Pancreas (tissue), 10 donors: ENCODE measurements at places on chromosomes 6 and 20. TPM values are rescaled to one million over a fixed set of nuclear protein-coding genes. Genes with fewer than 3 reads are reported as not detected.
A peak's percentile ranks its signal among the peaks of the same experiment; 100 is the strongest.

TRIM15 gene
- 0.21 TPM for total RNA-seq

HMGCLL1 gene
- total RNA-seq, result 2.0 TPM

PCIF1 gene
- 17.3 TPM for total RNA-seq

DDRGK1 gene
- total RNA-seq, result 48.1 TPM

GPLD1 gene
- total RNA-seq, result 0.87 TPM

STMND1 gene
- 0.21 TPM for total RNA-seq

SLC17A4 gene
- 6.2 TPM for total RNA-seq

GTSF1L gene
- total RNA-seq, result not detected

TINAG gene
- total RNA-seq, result not detected

TBX18 gene
- total RNA-seq, result 0.34 TPM

TFAP2A gene
- total RNA-seq, result 0.14 TPM

ARMH2 gene
- total RNA-seq, result not detected

- peaks cover 8% of the 10 kb centered on the region for H3K4me1 ChIP-seq
- no peaks in the 10 kb centered on the region for H3K36me3 ChIP-seq
- no peak for DNase-seq
- H3K4me3 ChIP-seq, result no peak overlapping the region
- H3K27ac ChIP-seq, result no peak overlapping the region
Measured at GRCh38 chr20:44467289-44467883, 8.3 kb upstream of the TTPAL start.

- no peaks in the 10 kb centered on the region for H3K27me3 ChIP-seq
- H3K36me3 ChIP-seq, result no peaks in the 10 kb centered on the region
- H3K4me1 ChIP-seq, result peaks cover 4% of the 10 kb centered on the region
- peak overlapping the region; percentile 81 for H3K4me3 ChIP-seq
- peak overlapping the region; percentile 94 for H3K27ac ChIP-seq
Measured at GRCh38 chr6:34792605-34793500, 970 bp downstream of the BLTP3A start.

GRCh38 chr20:62668441-62669027, 26.2 kb downstream of the SLCO4A1 start:
- no peak overlapping the region for H3K4me3 ChIP-seq
- H3K27ac ChIP-seq, result no peak overlapping the region
- DNase-seq, result no peak
- no peaks in the 10 kb centered on the region for H3K27me3 ChIP-seq

- H3K36me3 ChIP-seq, result no peaks in the 10 kb centered on the region
- no peak overlapping the region for H3K4me3 ChIP-seq
- DNase-seq, result no peak
- peaks cover 13% of the 10 kb centered on the region for H3K4me1 ChIP-seq
- H3K27me3 ChIP-seq, result no peaks in the 10 kb centered on the region
Measured at GRCh38 chr6:158006821-158007570, 25.3 kb downstream of the SYNJ2 start.

DNA sequence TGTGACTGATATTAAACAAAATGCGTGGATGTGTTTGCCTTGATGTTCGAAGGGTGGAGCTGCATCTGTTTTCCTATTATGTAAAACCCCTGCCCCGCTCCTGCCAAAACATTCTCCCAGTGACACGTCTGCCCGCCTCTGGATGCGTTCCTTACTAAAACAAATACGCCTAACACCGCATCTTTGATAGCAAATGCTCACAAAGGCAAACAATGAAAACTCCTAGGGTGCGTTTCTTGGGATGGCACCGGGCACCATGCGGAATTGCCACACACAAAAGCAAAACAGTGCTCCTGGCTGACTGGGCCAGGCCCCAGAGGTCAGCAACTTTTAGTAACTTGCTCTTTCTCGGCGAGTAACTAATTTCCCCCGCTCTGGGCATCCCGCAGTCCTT, 9.0 kb upstream of the FOXC1 start:
- H3K36me3 ChIP-seq, result no peaks in the 10 kb centered on the region
- no peaks in the 10 kb centered on the region for H3K27me3 ChIP-seq
- H3K27ac ChIP-seq, result no peak overlapping the region
- no peak overlapping the region for H3K4me3 ChIP-seq
- DNase-seq, result no peak
- no peaks in the 10 kb centered on the region for H3K4me1 ChIP-seq

GRCh38 chr20:48094196-48094749, 309.0 kb upstream of the SULF2 start:
- DNase-seq, result no peak
- no peaks in the 10 kb centered on the region for H3K27me3 ChIP-seq
- no peaks in the 10 kb centered on the region for H3K4me1 ChIP-seq

DNA sequence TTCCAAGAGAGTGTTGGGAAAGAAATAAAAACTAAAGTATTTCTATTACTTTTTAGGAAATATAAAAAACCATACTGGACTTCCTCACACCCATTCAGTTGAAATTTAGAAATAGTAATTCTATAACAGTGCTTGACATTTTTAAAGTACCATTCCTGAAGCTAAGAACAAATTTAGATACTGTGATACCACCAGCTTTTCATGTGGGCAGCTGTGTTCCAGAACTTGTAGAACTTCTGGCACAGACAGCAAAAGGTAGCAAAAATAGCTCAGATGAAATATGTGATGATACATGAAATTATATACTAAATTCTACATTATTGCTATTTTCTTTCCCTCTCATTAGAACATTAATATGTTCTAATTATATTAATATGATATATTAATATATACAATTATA, 346.5 kb downstream of the SYNE1 start:
- H3K27ac ChIP-seq, result no peak overlapping the region
- no peak for DNase-seq
- no peaks in the 10 kb centered on the region for H3K4me1 ChIP-seq
- no peak overlapping the region for H3K4me3 ChIP-seq
- H3K27me3 ChIP-seq, result no peaks in the 10 kb centered on the region

- H3K36me3 ChIP-seq, result no peaks in the 10 kb centered on the region
- no peaks in the 10 kb centered on the region for H3K27me3 ChIP-seq
- no peak overlapping the region for H3K4me3 ChIP-seq
- no peak for DNase-seq
Measured at GRCh38 chr20:54340667-54341081, 132.8 kb downstream of the PFDN4 start.

- no peaks in the 10 kb centered on the region for H3K36me3 ChIP-seq
- no peak overlapping the region for H3K27ac ChIP-seq
Measured at GRCh38 chr6:154377726-154378125, 21.1 kb upstream of the IPCEF1 start.

- no peak overlapping the region for H3K27ac ChIP-seq
- H3K4me3 ChIP-seq, result no peak overlapping the region
- no peaks in the 10 kb centered on the region for H3K27me3 ChIP-seq
- no peaks in the 10 kb centered on the region for H3K4me1 ChIP-seq
Measured at GRCh38 chr20:48329676-48330664, 497.8 kb downstream of the PREX1 start.

DNA sequence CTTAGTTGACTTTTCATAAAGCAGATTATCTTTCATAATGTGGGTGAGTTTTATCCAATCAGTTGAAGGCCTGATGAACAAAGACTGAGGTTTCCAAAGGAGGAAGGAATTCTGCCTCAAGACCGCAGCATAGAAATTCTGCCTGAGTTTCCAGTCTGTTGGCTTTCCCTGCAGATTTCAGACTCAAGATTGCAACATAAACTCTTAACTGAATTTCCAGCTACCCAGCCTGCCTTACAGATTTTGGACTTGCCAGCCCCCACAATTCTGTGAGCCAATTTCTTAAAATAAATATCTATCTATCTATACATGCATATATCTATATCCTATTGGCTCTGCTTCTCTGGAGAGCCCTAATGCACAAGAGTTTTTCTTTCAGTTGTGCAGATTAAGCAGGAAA, 57.3 kb upstream of the SMLR1 start:
- no peak overlapping the region for H3K4me3 ChIP-seq
- no peaks in the 10 kb centered on the region for H3K36me3 ChIP-seq
- DNase-seq, result no peak
- H3K4me1 ChIP-seq, result no peaks in the 10 kb centered on the region
- H3K27ac ChIP-seq, result no peak overlapping the region

GRCh38 chr6:26351544-26351953, 13.4 kb upstream of the BTN3A2 start:
- no peak for DNase-seq
- H3K27me3 ChIP-seq, result no peaks in the 10 kb centered on the region
- no peak overlapping the region for H3K4me3 ChIP-seq

DNA sequence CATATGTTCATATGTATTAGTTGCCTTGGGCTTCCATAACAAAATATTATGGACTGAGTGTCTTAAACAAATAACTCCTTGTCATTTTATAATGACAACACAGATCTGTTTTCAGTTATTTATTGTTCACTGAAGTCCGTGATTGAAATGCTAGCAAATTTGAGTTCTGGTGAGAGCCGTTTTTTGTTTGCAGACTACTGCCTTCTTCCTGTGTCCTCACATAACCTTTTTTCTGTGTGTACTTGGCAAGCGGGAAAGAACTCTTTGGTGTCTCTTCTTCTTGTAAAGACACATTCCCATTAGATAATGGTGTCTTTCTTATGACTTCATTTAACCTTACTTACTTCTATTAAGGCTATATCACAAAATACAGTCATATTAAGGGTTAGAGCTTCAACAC, 482.9 kb upstream of the EYS start:
- H3K4me3 ChIP-seq, result no peak overlapping the region
- no peak for DNase-seq
- no peaks in the 10 kb centered on the region for H3K27me3 ChIP-seq
- H3K4me1 ChIP-seq, result no peaks in the 10 kb centered on the region
- no peak overlapping the region for H3K27ac ChIP-seq
- H3K36me3 ChIP-seq, result no peaks in the 10 kb centered on the region

GRCh38 chr6:44569131-44569530, 181.6 kb downstream of the CDC5L start:
- H3K4me3 ChIP-seq, result no peak overlapping the region
- no peak overlapping the region for H3K27ac ChIP-seq

- H3K4me3 ChIP-seq, result no peak overlapping the region
- no peaks in the 10 kb centered on the region for H3K36me3 ChIP-seq
- DNase-seq, result peak; percentile 73
- H3K27ac ChIP-seq, result no peak overlapping the region
- peaks cover 10% of the 10 kb centered on the region for H3K4me1 ChIP-seq
Measured at GRCh38 chr20:17854307-17854903, 114.2 kb downstream of the SNX5 start.

DNA sequence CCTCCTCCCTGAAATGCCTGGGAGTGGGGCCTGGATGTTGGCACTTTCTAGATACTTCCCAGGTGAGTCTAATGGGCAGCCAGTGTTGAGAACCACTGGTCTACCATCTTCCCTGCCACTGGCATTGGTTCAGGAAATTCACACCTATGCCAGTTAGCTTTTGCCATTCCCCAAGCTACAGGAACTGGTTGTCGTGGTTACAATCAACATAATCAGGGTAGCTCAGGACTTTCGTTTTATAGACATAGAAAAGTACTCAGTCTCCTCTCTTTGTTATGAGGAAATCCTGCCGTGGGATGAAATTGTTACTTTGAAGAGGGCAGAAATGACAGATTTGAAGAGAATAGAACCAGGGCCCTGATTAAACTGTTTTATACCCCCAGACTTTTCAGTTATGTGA, 127.9 kb upstream of the FOXO3 start:
- no peak overlapping the region for H3K27ac ChIP-seq
- H3K4me1 ChIP-seq, result no peaks in the 10 kb centered on the region
- no peaks in the 10 kb centered on the region for H3K36me3 ChIP-seq
- DNase-seq, result no peak
